ENCODE measurements at places on chromosomes 5 and 9. TPM values are rescaled to one million over a fixed set of nuclear protein-coding genes. Genes with fewer than 3 reads are reported as not detected.
A peak's percentile ranks its signal among the peaks of the same experiment; 100 is the strongest.

- no peak for DNase-seq
Observed at GRCh38 chr5:72482046-72482445, 25.2 kb downstream of the ZNF366 start.

GRCh38 chr9:104608336-104608735 lies 2.9 kb upstream of the OR13C2 start:
- no peak for DNase-seq

GRCh38 chr5:119412279-119413227 lies 39.7 kb upstream of the HSD17B4 start:
- no peak for DNase-seq

EDIL3 gene
- polyA plus RNA-seq = 7.2 TPM

PCDHB15 gene
- polyA plus RNA-seq = 19.3 TPM

DNA sequence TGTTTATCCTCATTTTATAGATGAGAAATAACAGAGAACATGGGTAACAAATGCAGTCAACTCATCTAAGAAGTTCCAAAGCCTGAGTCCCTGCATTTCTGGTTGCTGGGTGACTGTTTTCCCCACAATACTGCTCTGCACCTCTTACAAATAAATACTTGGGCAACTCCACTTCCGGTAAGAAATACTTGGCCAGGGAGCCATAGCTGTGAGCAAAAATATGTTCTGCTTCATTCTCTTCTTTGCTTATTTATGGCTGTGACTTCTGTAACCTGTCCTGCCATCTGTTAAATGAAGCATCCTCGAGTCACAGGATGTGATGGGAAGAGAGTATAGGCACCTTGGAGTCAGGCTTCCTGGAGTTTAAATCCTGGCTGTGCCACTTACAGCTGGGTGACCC lies 49.9 kb downstream of the GDNF start:
- peak; percentile 27 for DNase-seq

GRCh38 chr5:100517301-100517974 lies 17.7 kb upstream of the FAM174A start:
- DNase-seq = no peak

- no peak for DNase-seq
Observed at GRCh38 chr5:127934791-127935256, 148.7 kb upstream of the SLC12A2 start.

DNA sequence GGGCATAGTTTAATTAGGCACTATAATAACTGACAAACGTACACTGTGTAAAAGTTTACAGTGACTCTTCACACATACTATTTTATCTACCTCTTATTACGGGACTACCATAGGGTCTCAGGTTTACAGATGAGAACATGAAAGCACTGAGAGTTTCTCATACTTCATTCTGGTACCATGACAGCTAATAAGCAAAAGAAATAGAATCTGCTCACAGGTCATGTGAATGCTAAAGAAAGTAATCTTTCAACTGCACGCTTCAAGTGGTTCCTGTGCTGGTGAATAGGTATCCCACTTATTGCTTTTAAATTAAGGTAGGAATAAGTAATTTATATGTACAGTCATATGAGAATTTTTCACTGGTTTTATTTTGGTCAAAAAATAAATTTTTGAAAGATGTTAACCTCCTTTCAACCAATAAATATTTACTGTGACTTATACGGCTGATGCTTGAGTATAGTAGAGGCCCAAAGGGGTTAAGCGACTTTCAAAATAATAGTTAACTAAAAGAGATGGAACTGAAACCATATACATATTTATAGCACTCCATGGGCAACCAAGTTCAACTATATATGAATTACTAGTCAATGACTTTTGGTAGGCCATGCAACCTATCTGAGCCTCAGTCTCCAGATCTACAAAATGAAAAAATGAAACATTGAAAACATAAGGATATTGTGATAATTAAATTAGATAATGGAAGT lies 8.1 kb downstream of the CDKN2A start:
- no peak for DNase-seq

- no peak for DNase-seq
Observed at GRCh38 chr5:147791181-147791580, 8.7 kb upstream of the JAKMIP2 start.

DNA sequence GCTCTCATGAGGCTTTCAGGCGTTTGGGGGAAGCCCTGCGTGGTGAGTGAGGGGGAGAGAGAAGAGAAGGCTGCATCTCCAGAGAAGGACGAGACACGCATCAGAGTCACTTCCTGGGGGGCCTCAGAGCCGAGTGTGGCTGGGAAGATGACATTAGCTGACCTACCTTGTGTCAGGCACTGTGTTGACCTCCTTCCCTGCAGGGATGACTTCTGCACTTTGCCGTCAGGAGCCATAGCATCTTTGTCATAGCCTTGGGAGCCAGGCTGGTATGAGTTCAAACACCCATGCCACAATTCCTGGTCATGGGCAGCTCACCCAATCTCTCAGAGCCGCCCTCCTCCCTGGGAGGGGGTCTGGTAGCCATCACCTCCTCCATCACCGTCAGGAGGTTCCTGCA lies 17.3 kb downstream of the NEURL1B start:
- DNase-seq = no peak

GRCh38 chr5:38134810-38135209 lies 123.5 kb upstream of the EGFLAM start:
- DNase-seq = no peak

RIOK2 gene
- polyA plus RNA-seq = 48.1 TPM

- DNase-seq = no peak
Observed at GRCh38 chr5:100913298-100913697, 10.2 kb upstream of the ST8SIA4 start.

ZNF354B gene
- polyA plus RNA-seq = 11.4 TPM

GRCh38 chr9:69149321-69149807 lies 24.7 kb upstream of the TJP2 start:
- DNase-seq = peak; percentile 40

GRCh38 chr5:111158105-111158744 lies 66.0 kb upstream of the CAMK4 start:
- peak; percentile 88 for DNase-seq

SELENOP gene
- 71.0 TPM for polyA plus RNA-seq

HIGD2A gene
- polyA plus RNA-seq = 273 TPM

GRCh38 chr5:83162601-83163000 lies 85.3 kb downstream of the XRCC4 start:
- no peak for DNase-seq

DNA sequence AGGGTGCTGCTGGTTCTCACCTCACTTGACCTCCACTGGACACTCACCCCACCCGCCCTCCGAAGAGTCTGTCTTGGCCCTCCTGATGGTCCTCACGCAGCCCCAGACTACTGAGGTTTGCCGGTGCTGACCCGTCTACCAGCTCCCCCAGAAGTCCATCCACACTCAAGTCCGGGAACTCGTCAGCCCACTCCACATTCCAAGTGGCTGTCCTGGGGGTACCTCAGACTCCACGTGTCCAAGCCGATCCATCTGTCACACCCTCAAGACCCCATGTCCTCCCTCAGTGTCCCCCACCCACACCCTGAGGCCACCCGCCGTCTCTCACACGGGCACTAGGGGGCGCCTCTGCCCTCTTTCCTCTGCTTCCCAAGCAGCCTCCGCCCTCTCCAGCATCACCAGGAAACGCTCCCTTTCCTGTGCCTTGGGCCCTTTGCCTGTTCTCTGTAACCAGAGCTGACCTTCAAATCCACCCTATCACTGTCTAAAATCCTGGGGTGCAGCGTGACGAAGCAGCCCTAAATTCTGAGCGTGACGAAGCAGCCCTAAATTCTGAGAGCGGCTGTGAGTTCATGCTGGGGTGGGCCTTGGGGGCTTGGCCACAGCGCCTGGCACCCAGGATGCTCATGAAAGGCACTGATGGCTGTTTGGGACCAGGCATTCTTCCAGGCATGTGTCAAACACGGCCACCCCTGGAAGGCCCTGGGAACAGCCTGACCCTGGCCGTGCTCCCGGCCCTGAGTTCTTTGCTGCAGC lies 95.7 kb downstream of the KCNT1 start:
- DNase-seq = peak; percentile 58

- DNase-seq = peak; percentile 81
Observed at GRCh38 chr5:132883261-132883834, 9.9 kb downstream of the LEAP2 start.

PCDHGB5 gene
- polyA plus RNA-seq = not detected

GRCh38 chr5:158641016-158641415 lies 458.7 kb downstream of the EBF1 start:
- DNase-seq = no peak

DNA sequence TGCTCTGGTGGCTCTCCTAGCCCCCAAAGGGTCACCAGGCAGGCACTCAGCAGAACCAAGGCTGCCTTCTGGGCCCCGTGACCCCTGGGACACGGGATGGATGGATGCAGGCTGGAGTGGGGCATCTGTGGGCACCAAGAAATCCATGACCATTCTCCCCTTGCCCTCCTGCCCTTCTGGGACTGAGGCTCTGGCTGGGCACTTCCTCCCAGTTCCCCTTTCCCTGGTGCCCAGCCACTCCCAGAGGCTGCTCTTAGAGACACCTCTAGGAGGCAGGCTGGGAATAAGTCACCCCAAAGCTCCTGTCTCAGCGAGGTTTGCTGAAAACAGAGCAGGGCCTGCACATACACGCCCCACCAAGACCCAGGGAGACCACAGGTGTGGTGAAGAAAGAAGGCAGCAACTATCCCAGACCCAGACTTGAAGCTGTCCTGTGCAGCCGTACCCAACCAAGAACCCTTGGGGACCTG lies 943 bp downstream of the STING1 start:
- DNase-seq = peak; percentile 52
